ENCODE measurements at places on chromosomes 1 and 21. TPM values are rescaled to one million over a fixed set of nuclear protein-coding genes. Genes with fewer than 3 reads are reported as not detected.

RNF115 gene
- total RNA-seq = 8.8 TPM

DNA sequence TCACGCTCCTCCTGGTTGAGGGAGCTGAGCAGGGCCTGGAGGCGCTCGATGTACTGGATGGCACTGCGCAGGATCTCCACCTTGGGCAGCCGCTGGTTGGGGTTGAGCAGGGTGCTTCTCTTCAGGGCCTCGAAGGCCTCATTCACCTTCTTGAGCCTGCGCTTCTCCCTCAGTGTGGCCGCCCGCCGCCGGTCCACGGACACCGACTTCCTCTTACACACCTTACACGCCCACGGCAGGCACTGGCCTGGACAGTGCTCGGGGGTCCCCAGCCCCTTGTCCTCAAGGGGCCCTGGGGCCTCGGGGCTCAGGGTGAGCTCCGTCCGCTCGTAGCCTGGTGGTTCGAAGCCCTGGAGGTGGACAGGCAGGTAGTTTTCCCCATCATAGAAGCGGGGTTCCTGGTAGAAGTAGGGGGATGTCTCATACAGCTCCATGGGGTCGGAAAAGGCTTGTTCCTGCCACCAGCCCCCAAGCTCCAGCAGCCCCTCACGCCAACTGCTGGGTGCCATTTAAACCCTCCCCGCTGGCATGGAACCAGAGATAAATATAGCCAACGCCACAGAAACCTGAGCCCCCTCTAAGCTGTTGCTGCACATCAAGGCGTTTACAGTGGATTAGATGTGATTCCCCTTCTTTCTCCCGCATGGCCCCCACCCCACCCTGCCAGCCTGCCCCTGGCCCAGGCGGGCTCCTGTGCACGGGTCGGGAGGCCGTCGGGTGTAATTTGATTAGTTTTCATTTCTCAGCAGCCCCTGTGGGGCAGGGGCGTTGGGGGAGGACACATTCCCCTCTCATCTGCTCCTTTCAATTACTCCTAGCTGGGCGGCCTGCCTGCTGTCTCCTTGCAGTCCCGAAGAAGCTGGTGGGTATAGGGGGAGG is at the start of gene MYOG:
Gene MYOG (minus strand): TSS at position 485 of the 879 bp plus-strand sequence. CDS start 51 bp downstream, at position 434.
- no peak for DNase-seq

GRCh38 chr1:55402671-55403464 is 187.7 kb upstream of the USP24 start:
- DNase-seq = no peak

- no peak for DNase-seq
Measured at GRCh38 chr21:34336756-34337391, 26.9 kb upstream of the KCNE2 start.

DNA sequence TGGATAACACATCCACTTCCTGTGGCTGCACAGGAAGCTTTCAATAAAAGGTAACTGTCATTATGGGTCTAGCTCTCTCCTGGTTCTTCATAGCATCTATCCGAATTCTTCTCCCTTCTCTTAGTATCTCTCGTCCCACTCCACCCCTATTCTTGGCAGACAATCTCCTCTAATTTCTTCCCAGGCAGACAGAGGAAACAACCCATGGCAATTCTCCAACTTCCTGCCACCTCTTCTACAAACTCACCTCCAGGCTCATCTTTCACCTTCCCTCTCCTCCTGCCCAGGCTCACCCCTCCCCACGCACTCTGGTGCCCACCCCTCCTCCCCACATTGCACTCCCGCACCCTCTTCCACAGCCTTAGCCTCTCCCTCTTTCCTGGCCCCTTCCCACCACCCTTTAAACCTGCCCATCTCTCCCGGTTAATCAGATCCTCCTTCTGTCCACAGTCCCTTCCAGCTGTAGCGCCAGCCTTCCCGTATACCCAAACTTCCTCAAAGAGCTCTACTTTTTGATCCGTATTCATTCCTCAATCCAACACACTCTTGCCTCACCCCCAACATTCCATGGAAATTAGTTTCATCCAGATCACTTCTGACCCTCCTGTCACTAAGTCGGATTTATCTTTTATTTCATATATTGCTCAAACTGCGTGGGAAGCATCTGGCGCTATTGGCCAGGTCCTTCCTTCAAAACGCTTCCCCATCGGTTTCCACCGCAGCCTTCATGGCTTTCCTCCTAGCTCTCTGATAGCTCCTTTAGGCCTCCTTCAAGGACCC is 25.9 kb downstream of the SHISA4 start:
- no peak for DNase-seq

DNA sequence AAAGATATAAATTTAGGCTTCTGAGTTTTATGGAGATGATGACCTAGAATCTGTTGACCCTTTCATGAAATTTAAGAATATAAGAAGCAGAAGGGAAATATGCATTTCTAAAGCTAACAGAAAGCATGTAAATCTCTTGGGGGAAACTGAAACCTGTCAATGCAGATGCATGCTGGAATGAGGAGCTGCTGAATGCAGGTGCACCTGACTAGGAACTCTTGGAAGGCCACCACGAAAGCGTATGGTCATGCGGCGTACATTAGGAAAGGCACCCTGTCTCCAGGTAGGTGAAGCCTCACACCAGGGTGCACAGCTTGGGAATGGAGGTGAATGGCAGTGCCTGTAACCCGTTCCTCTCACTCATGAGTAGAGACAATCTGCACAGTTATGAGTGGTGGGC is 309.7 kb downstream of the SEC16B start:
- no peak for DNase-seq
